ENCODE measurements at places on chromosomes 1 and 21.

GRCh38 chr1:38207275-38207674 lies 160.7 kb upstream of the POU3F1 start:
- DNase-seq: no peak

DNA sequence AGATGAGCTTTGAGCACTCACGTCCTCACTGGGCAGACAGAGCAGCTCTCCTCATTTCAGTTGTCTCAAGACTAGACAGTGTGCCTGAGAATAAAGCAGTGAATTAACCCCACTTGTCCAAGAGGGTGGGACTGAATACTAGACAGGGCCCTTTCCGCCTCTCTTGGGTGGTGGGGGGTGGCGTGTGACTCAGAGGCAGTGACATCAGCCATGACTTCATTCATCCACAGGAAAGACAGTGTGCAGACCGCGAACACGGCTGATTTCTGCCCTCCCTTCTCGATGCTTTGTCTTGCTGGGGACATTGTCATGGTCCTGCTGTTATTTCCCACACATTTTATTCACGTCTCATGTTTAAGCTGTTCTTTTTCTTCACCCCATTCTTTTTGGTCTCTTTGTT lies 64.9 kb downstream of the FGGY start:
- DNase-seq: no peak

GRCh38 chr1:100539836-100540536 lies 2.0 kb downstream of the GPR88 start:
- DNase-seq: no peak

DNA sequence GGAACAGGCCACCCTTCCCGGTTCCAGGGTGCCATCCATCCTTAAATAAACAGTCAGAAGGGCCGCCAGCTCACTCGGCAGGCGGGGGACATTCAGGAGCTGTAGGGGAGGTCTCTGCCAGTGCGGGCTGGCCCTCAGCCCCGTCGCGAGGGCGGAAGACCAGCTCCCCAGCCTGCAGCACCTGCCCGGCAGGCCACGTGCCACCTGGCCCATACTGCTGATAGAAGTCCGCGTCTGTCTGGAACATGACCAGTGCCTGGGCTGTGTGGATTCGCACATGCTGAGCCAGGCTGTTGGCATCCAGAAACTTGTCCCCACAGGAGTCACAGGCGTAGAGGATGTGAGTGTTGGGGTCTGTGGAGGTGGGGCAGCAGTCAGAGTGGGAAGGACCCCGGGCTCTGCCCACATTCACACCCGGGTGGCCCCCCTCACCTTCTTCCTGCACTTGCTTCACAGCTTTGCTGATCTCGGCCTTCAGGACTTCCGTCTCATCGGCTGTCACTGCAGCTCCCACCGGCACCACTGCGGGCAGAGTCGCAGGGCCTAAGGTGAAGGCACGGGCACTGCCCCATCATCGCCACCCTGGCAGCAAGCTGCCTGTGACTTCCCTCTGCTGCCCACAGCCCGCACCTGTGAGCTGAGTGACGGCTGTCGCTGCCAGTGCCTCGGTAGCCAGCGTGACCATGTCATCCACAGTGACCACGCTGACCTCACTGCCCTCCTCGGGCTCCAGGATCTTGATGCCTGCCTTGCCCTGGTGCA lies 33.8 kb downstream of the ZBTB17 start:
- no peak for DNase-seq

DNA sequence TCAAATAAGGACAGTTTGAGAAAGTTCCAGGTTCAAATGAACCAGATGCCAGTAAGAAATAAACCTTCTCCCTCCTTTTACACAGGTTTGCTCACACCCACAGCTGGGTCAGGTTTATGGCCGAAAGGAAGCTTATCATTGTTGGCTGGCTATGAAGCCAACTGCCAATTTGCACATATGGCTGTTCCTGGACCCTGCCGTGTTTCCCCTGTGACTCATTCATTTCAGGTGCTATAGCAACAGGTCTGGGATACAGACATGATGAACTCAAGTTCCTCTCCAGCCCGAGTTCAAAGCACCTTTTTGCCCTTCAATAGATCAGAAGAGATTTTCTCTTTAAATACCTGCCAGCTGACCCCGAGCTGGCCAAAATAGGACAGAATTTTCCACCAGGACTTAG lies 134.4 kb upstream of the SMYD2 start:
- no peak for DNase-seq

- no peak for DNase-seq
Measured at GRCh38 chr1:31583082-31583994, 7.0 kb downstream of the TINAGL1 start.

DNA sequence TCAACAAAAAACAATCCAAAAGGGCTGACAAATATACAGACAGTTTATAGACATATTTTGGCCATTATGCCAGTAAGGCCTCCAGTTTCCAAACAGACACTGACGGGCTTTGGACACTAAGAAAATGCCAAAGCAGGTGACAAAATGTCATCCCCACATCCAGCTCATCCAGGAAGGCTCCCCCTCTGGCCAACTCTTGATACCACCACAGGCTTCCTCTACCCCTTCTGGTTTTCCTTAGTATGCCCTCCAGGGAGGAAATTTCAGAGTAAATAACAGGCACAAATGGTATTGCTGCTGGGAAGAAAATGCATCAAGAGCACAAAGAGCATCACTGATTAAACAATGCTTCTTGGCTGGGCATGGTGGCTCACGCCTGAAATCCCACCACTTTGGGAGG lies 225.3 kb downstream of the VAV3 start:
- DNase-seq: no peak

DNA sequence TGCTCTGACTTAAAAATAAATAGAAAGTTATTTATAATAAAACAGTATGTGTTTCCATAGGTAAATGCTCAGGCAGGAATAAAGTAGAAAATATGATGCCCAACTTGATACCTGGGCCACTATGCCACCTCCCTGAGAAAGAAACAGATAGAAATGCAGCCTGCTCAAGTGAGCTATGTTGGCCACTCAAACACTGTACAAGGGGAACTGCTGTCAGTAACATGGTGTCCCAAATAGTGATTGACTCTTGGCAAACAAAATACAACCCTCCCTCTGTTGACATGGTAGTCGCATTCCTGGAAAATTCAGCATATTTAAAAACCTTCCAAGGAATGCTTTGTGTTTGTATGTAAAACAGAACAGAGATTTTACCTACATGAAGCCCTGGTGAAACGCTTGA lies 66.9 kb upstream of the KCNE2 start:
- no peak for DNase-seq

GRCh38 chr1:236530959-236531358 lies 7.2 kb downstream of the LGALS8 start:
- no peak for DNase-seq

GRCh38 chr1:24057171-24057570 lies 54.8 kb downstream of the MYOM3 start:
- no peak for DNase-seq

- DNase-seq: no peak
Measured at GRCh38 chr1:199297887-199298286, 659.0 kb downstream of the PTPRC start.

GRCh38 chr1:9413877-9414213 lies 121.2 kb downstream of the SPSB1 start:
- DNase-seq: no peak

- DNase-seq: no peak
Measured at GRCh38 chr1:212594640-212595039, 13.9 kb upstream of the ATF3 start.

GRCh38 chr1:67748630-67749029 lies 63.6 kb downstream of the GADD45A start:
- no peak for DNase-seq

DNA sequence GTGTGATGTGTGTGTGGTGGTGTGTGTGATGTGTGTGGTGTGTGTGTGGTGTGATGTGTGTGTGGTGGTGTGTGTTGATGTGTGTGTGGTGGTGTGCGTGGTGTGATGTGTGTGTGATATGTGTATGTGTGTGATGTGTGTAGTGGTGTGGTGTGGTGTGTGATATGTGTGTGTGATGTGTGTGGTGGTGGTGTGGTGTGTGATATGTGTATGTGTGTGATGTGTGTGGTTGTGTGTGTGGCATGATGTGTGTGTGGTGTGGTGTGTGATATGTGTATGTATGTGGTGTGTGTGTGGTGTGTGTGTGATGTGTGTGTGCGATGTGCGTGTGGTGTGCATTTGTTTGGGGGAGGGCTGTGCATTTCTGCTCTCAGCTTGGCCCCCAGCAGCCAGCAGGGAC lies 7.1 kb upstream of the PCBP3 start:
- no peak for DNase-seq

- peak; percentile 81 for DNase-seq
Measured at GRCh38 chr1:153506831-153507413, 28.9 kb downstream of the S100A6 start.

DNA sequence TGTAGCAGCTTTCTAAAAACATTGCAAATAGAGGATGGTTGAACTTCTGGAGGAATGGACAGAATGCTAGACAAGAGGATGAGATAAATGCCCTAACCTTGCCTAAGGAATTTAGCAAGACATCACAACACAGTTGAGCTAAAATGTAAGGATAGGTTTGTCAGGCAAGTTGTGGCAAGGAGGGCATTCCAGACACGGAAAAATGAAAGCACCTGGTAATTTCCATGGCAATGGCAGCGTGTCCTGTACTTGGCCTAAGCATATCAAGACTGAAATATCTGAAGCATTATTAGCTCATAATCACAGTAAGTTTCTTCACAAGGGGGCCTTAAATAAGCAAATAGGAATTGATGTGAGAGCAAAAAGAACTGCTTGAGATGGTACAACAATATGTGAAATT lies 105.1 kb upstream of the USP25 start:
- no peak for DNase-seq

GRCh38 chr1:65208563-65208973 lies 60.6 kb downstream of the AK4 start:
- no peak for DNase-seq

DNA sequence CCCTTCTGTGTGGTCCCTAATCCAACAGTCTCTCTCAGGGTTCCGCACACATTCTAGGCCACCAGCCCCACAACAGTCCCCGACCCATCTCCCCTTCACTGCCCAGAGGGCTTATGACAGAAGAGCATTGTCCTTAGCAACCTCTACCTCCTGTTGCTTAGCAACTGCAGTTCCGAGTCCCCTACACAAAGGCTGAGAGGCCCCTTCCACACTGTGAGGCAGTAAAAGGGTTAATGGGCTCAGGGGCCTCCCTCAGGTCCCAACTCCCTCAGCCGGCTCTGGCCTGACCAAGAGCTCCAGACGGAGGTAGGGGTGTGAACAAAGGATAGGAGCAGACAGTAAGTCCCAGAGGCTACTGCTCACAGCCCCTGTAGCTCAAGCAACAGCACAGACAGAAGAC lies 4.3 kb downstream of the IGSF9 start:
- DNase-seq: no peak

- DNase-seq: peak; percentile 8
Measured at GRCh38 chr1:69711190-69711930, 143.6 kb downstream of the LRRC7 start.

- no peak for DNase-seq
Measured at GRCh38 chr1:97630948-97631347, 289.9 kb downstream of the DPYD start.

DNA sequence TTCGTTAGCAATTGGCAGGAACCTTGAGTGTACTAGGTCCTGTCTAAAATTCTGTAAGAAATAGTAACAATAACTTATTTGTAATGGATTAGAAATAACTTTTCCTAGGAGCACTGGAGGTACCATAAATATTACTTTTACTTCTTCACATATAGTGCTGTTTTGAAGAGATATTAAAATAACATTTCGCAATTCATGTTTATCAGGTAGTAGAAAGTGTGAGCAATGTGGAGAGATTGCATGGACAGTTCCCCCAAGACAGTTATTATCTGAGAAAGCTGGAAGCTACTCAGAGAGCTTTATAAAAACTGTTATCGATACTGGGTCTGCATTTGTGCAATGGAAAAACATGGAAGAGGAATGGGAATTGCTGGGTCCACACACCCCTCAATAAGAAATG lies 128.5 kb upstream of the KIF26B start:
- DNase-seq: no peak

DNA sequence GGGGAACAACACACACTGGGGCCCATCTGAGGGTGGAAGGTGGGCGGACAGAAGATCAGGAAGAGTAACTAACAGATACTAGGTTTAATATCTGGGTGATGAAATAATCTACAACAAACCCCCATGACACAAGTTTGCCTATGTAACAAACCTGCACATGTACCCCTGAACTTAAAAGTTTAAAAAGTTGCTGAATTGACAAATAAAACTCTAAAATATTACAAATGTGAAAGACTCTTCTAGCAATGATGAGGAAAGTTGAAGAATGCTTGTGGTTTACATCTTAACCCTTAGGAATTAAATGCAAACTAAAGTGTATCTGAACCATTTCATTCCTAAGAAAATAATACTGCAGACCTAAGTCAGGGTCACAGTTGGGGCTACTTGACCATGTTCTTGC lies 525.6 kb upstream of the CAMK1G start:
- DNase-seq: no peak

- DNase-seq: no peak
Measured at GRCh38 chr1:174982971-174983689, 16.6 kb upstream of the CACYBP start.

GRCh38 chr1:118878661-118879060 lies 109.5 kb downstream of the TBX15 start:
- no peak for DNase-seq

DNA sequence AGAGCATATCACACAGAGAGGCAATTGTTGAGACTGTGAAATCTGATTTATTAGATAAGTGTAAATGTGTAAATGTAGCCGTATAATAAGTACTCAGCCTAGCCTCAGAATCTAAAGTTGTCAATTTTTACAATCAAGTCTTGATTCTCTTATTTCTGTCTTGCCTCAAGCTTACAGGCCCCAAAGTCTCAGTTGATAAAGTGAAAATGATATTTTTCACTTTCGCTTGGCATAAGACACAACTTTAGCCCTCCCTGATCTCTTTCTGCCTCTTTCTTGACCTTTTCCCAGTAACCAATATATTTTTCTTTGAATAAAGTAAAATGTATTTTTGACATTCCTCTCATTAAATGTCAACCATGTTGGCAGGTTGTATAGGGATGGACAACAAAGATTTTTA lies 10.7 kb downstream of the CD5L start:
- no peak for DNase-seq

DNA sequence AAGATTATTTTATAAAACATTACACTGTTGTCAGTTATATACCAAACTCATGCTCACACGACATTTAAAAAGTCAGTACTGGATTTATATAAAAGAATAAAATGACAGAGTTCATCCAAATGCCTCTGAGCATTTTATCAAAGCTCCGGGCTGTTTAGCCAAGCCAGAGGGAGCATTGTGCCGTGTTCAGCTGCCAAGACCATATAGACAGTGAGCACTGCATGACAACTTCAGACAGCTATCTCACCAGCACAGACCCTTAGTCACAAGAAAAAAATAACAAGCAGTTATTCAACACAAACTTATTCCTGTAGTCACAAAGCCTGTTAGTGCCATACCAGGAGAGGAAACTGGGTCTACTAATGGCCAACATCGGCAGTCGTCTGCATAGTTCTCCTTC lies 88.0 kb upstream of the PBX1 start:
- DNase-seq: no peak

- no peak for DNase-seq
Measured at GRCh38 chr1:21783679-21784603, 992 bp upstream of the USP48 start.

GRCh38 chr1:55478742-55479141 lies 263.6 kb upstream of the USP24 start:
- DNase-seq: no peak

Data from forelimb muscle (tissue), 1 donor.